ENCODE measurements at places on chromosomes 13 and 19.

DNA sequence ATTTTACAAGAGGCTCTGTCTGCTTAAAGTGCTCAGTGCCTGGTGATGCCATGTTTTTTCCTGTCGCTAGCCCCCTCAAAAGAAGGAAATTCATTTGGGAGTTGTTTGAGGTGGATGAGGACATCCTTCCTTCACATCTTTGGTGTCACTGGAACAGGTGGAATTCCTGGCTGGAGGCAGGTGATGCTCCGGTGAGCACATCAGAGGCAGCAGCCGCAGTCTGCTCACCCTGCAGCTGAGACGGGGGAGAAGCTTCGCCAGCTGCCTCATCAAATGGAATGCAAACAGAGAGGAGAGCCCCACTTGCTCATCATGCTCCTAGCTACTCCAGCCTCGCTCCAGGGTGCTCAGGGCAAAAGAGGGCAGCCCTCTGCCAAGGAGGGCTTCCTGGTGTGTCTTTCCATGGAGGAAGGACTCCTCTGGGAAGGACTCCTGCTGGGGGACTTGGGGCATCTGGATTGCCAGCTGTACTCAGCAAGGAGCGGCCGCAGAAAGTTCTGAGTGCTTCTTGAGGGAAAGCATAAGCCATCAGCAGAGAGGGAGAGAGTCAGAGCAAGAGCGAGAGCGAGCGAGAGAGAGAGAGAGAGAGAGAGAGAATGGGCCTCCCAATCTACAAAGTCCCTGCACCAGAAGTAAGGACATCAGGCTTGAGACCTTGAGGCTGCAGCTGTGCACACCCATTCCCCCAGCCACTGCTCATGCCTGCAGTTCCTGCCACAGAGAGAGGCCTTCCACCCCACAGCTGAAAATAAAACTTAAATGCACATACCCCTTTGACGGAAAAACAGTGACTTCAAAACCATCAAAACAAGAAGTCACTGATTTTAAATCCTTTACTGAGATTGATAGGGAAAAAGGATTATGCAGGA lies 74.3 kb upstream of the UBL3 start:
- no peak for DNase-seq

DNA sequence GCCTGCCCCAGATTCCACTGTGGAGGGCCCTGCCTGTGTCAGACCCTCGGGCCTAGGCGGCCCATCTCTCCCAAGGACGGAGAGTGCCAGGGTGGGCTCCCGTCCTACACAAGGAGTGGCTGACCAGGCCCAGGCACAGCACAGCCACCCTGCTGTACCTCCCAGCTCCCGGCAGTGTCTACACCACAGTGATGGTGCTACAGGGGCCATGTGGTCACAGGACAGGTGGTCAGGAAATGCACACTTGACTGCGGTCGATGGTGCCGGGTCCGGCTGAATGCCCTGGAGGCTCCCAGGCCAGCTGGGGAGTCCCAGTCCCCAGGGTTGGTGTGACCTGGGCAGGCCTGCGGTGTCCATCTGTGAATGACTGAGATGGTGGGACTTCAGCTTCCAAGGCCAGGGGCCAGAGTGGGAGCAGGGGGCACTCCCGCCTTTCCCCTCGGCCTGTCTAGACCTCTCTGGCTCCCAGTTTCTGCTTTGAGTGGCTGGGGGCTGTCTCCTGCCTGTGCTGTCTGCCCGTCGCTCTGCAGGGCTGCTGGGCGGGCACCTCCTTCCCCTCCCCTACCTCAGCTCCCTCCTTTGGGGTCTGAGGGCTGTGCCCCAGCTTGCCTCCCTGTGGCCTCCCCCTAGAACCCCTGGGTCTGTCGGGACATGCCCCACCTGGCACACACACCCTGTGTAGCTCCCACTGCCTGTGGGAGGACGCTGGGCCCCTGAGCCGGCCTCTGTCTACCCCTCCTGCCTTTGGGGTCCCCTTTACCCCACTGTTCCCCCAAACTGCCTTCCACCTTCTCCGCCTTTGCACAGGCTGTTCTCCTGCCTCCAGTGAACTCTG lies 12.5 kb downstream of the DDA1 start:
- no peak for DNase-seq

- DNase-seq: no peak
Observed at GRCh38 chr19:53898636-53899341, 10.3 kb upstream of the CACNG7 start.

DNA sequence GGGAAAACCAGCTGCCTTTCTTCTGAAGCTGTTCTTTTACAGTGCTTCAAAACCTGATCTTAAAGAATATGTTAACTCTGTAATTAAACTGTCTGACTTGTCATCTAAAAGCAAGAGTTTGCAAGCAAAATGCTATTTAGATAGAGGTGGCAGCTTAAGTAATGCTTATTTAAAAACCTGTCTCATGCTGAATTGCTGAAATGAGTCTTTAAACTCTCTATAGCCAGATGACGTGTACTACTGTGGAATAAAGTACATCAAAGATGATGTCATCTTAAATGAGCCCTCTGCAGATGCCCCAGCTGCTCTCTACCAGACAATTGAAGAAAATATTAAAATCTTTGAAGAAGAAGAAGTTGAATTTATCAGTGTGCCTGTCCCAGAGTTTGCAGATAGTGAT lies 22.9 kb downstream of the ITM2B start:
- DNase-seq: no peak

- DNase-seq: no peak
Observed at GRCh38 chr19:46970815-46971214, 48.8 kb upstream of the NPAS1 start.

GRCh38 chr13:59728896-59729545 lies 434.7 kb downstream of the DIAPH3 start:
- no peak for DNase-seq

GRCh38 chr13:111506125-111506524 lies 185.7 kb downstream of the TEX29 start:
- no peak for DNase-seq

DNA sequence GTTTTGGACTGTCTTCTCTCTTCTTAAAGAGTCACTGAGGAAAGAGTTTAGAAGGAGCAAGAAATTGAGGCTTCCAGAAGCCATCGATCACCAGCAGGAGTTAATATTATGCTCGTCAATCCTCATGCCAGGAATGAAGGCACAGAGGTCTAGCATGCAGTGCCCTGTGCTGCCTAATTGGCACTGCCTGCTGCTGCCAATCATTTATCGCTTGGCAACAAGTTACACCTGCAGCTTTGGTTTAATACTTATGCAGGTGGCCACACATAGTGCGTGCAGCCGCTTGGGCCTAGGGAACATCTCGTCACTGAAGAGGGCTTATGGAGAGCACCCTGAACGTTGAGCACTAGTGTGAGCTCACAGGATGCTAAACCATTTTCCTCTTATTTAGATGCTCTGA lies 2.7 kb upstream of the SOX1 start:
- DNase-seq: no peak

- DNase-seq: no peak
Observed at GRCh38 chr13:49436890-49437289, 7.0 kb downstream of the CAB39L start.

- DNase-seq: no peak
Observed at GRCh38 chr19:8573316-8573715, 3.9 kb downstream of the MYO1F start.

DNA sequence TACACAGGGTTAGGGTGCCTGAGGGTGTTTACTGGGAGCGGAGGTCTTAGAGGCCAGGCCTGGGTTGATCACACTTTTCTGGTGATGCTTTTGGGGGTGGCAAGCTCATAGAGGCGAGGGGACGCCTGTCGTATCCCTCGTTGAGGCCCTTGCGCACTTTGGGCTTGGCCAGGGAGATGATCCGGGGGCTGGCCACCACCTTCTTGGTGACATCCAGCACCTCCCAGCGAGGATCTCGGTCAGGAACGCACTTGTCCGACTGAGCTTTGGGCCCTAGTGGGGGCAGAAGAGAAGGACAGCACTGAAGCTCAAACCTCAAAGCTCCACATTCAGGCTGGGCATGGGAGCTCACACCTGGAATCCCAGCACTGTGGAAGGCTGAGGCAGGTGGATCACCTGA lies 17.6 kb upstream of the MIER2 start:
- DNase-seq: no peak

GRCh38 chr19:2079865-2080301 lies 16.2 kb downstream of the MOB3A start:
- DNase-seq: no peak

DNA sequence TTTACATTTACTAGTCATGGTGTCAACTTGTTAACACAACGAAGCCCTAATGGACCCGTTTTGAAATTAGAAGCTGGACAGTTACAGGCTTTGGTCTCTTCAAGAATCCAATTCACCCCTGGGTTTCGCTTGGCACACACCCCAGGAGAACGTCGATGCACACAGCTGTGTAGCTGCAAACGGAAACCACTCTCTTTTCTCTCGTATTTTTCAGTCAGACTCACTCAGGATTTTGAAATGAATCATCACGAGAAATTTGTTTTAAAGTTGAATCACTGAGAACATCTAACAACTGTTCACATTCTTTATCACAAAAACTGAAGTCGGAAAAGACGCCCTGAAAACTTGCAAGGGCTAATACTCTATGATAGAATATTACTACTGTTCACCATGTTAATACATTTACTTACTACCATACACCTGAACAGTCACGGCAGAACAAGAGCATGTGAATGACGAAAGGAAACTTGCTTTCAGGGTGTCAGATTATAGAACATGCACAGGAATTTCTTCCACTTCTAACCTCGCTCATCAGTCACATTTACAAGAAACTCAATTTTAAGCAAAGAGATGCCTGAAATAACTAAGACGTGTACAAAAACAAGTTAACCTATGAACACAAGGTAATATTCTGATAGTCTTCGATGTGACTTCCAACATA lies 4.7 kb downstream of the PNMA8A start:
- DNase-seq: no peak

DNA sequence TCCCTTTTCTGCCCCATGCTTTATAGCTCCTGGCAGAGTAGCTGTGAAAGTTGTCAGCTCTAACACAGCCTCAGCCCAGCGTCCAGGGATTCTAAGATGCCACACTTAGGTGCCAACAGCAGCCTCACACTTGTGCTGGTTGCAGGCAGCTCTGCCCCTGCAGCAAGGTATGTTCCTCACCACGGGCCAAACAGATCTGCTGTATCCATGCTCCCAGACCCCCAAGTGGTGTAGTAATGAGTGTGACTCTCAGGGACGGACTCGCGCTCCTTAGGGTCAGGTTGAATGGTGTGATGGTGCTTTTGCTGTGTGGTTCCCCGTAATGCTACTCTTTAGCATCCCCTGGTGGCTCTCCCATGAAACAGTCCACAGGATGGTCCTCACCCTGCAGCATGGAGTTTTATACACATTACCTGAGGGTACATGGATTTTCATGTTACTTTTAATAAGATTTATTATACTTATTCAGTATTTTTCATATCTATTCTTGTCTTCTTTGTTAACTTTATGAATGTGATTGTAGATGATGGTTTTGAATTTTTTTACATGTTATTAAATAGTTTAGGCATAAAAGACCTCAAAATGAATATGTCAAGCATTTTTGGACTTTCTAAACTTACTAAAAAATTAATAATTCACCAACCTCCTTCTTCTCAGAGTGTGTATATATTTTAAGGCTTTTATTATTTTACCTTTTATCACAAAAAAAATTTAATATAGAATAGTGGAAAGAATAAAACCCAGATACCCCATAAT lies 232.5 kb downstream of the SLC7A1 start:
- DNase-seq: peak; percentile 5

DNA sequence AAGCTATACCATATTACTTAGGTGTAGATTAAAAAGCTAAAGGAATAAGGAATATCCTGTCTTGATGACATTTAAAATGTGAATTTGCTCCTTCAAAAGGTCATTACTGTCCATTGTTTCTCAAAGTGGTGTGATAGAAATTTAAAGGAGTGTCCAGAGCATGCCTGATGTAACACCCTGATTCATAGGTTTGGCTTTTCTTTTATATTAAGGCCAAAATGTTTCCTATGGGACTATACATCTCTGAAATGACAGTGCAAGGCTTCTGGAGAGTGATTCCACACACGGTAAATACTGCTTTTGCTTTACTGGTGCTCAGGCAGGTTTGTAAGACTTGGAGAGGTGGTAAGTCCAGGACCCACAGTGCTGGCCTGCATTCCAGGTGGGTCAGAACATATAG lies 289.9 kb downstream of the RFC3 start:
- DNase-seq: no peak

DNA sequence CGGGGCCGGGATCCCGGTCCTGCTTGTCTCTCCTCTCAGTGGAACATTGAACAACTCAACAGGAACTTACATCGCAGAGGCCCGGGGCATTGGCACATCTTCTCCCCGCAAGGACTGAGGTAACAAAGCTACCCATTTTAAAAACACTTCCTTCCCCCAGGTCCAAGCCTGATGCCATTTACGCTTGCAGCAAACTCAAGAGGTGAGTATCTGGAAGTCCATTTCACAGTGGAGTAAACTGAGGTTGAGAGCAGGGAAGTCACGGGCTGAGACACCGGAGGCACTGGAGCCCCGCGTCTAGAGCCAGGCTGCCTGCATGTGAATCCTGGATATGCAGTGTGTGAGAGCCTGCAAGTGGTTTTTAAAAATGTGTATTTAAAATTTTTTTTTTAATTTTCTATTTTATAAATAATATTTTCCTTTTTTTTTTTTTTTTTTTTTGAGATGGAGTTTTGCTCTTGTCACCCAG lies 492 bp upstream of the PGLYRP1 start:
- no peak for DNase-seq

- no peak for DNase-seq
Observed at GRCh38 chr13:36412736-36413135, 19.6 kb upstream of the CCNA1 start.

DNA sequence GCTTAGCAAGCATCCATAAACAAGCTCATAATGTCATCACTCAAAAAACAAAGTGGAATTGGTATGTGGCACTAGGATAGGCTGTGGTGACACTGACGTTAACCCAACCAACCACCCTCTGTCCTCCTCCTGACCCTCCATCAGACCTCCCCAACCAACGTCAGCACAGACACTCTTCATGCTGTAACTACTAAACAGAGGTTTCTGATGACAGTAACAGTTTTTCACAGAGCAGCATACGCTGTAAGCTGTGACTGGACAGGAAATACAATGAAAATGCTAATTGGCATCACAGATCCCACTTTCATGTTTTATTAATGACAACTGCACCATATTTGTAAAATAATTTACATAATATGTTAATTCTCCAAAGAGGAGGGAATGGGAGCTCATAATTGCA lies 238.0 kb downstream of the IRS2 start:
- DNase-seq: no peak

DNA sequence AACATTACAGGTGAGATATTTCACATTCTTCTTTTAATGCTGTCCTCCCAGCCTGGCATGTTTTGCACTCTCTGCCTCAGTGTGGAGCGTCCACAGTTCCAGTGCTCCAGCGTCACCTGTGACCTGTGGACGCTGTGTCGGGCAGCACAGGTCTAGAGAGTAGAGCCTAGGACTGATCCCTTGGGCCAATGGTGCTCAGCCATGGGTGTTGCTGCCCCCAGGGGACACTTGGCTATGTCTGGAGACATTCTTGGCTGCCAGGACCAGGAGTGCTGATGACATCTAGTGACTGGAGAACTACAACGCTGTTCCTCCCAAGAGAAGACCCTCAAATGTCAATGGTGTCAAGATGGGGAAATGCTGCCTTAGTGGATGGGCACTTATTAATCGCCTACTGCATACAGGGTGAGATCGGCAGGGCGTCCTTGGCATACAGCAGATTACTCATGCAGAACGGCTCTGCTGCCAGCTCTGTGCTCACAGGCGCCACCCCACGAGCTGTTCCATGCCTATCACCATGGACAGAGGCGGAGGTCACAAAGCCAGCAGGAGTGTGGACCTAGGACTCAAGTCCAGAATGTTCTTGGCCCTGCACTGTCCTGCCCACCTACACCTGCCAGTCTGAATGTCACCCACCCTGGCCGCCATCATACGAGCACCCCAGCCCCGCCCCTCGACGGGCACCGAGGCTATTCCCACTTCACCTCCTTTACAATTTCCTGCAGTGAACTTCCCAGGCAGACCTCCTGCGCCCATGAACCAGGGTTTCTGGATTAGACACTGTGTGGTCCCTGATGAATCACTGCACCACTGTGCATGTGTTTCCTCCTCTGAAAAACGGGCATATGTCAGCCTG lies 13.9 kb upstream of the MADCAM1 start:
- no peak for DNase-seq

All from urinary bladder (tissue), 4 donors.